ENCODE measurements at places on chromosomes 6 and 20. TPM values are rescaled to one million over a fixed set of nuclear protein-coding genes. Genes with fewer than 3 reads are reported as not detected.

NHSL1 gene
- 44.7 TPM for total RNA-seq

ACTR5 gene
- 3.1 TPM for total RNA-seq

GRCh38 chr6:74250161-74250818 is 554.3 kb downstream of the CD109 start:
- DNase-seq: no peak
- H3K27me3 ChIP-seq: no peaks in the 10 kb centered on the region
- H3K4me3 ChIP-seq: no peak overlapping the region
- no peaks in the 10 kb centered on the region for H3K36me3 ChIP-seq
- H3K27ac ChIP-seq: no peak overlapping the region
- H3K4me1 ChIP-seq: peaks cover 9% of the 10 kb centered on the region

DNA sequence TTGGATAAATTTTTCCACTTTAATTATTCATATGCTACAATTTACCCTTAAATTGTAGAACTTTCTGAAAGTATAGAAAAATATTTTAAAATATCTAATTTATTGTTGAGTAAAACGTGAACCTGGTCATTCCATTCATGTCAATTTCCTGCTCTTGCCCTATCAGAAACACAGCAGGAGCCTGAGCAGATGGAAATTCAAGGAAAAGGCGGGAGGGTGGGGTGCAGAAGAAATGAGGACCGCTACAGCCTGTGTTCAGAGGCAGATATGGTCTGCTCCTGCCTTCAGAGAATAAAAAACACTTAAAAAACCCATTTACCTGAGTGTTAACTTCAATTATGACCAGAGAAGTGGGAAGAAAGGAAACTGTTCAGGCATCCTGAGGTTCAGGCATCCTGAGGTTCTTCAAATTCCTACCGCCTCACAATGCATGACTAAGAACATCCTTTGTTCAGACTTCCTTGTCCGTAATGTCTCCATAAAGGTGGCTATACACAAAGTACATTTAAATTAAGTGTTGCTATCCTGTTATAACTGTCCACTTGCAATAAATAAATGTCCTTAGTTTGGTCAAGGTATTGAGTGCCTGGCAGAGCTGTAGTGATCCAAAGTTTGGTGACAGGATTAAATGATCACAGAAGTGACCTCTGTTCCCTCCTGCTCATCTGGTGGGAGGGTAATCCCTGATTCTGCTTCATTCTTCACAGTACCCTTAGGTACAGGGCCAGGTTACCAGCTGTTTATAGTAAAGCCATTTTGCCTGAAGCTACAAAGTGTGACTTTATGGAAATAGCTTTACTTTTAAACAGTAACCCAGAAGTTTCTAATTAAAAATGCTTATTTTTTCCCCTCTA is 109.1 kb downstream of the MAN1A1 start:
- H3K27me3 ChIP-seq: no peaks in the 10 kb centered on the region
- H3K36me3 ChIP-seq: peaks cover 9% of the 10 kb centered on the region
- no peak overlapping the region for H3K4me3 ChIP-seq
- H3K27ac ChIP-seq: peak overlapping the region; percentile 51
- peaks cover 15% of the 10 kb centered on the region for H3K4me1 ChIP-seq
- DNase-seq: no peak

- no peak for DNase-seq
- no peaks in the 10 kb centered on the region for H3K36me3 ChIP-seq
- no peak overlapping the region for H3K4me3 ChIP-seq
- H3K27me3 ChIP-seq: no peaks in the 10 kb centered on the region
Observed at GRCh38 chr6:101760843-101761621, 367.5 kb downstream of the GRIK2 start.

DNA sequence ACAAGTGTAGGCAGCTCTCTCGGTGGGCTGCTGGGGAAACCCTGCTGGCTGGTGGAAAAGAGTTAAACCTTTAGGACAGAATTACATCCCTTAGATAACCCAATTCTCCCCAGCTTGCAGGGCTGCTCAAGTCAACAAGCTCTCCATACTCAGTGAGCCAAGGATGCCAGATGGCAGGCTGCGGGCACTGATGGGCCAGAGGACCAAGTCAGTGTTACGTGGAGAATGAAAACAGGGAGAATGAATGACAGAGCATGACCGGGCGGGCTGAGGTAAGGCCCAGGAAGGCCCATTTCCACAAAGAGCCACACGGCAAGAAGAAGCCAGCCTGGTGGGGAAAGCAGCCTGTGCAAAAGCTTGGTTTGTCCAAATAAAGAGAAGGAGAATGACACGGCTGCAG is 58.7 kb upstream of the CD93 start:
- H3K27ac ChIP-seq: no peak overlapping the region
- peaks cover 59% of the 10 kb centered on the region for H3K4me1 ChIP-seq

- H3K4me1 ChIP-seq: no peaks in the 10 kb centered on the region
- no peak overlapping the region for H3K27ac ChIP-seq
- H3K4me3 ChIP-seq: no peak overlapping the region
- no peaks in the 10 kb centered on the region for H3K36me3 ChIP-seq
- DNase-seq: no peak
- H3K27me3 ChIP-seq: peaks cover 67% of the 10 kb centered on the region
Observed at GRCh38 chr6:13992417-13993055, 67.8 kb downstream of the RNF182 start.

- H3K4me1 ChIP-seq: no peaks in the 10 kb centered on the region
- H3K27ac ChIP-seq: no peak overlapping the region
- H3K27me3 ChIP-seq: no peaks in the 10 kb centered on the region
- H3K4me3 ChIP-seq: no peak overlapping the region
- H3K36me3 ChIP-seq: no peaks in the 10 kb centered on the region
Observed at GRCh38 chr6:11752360-11752759, 26.2 kb downstream of the ADTRP start.

- no peaks in the 10 kb centered on the region for H3K27me3 ChIP-seq
- H3K27ac ChIP-seq: no peak overlapping the region
- H3K4me1 ChIP-seq: peaks cover 14% of the 10 kb centered on the region
- no peak for DNase-seq
- no peaks in the 10 kb centered on the region for H3K36me3 ChIP-seq
Observed at GRCh38 chr6:151118461-151119123, 121.2 kb upstream of the AKAP12 start.

DNA sequence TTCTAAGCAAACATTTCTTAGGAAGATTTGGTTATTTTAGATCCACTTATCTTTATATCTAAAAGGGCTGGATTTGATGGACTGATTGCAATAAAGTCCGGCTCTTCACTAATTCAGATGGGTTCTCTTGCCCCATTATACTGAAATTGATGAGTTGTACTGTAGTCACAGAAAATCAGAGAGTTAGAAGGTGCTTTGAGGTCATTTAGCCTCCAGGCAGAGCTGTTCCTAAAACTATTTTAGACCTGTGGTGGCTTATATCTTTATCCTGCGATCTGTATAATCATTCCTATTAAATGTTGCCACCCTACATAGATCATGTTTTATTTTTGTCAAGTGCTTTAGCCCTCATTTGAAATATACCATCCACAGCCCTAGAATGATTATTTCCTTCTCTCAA is 61.3 kb upstream of the ATXN1 start:
- H3K4me3 ChIP-seq: no peak overlapping the region
- no peaks in the 10 kb centered on the region for H3K27me3 ChIP-seq
- no peak for DNase-seq
- no peaks in the 10 kb centered on the region for H3K4me1 ChIP-seq
- no peak overlapping the region for H3K27ac ChIP-seq
- no peaks in the 10 kb centered on the region for H3K36me3 ChIP-seq
